Stimulated activated CD4-positive, alpha-beta T cell treated with anti-CD3 and anti-CD28 coated beads, Interleukin-4, amount 100 ng/mL, for 24 hours (primary cell): ENCODE measurements at places on chromosomes 2 and 18.

- DNase-seq: no peak
Observed at GRCh38 chr2:118845005-118845521, 2.4 kb downstream of the EN1 start.

GRCh38 chr2:1816414-1816911, 72.1 kb upstream of the PXDN start:
- no peak for DNase-seq

DNA sequence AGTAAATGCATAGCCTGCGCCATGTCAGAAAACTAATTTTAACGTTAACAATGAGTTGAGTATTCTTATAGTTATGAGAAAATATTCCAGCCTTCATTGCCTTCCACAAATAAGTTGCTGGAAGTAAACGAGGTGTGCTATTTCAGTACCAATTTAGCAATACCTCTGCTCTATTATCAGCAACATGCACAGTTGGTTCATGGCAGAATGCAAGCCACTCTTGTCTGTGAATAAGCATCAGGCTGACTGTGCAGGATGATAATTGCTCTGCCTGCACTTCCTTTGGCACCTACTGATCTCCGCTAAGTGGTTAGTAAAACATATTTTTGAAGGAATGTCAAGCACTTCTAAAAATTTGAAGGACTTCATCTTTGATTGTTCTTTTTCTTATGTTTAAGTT, 261.9 kb upstream of the SIX3 start:
- DNase-seq: no peak

DNA sequence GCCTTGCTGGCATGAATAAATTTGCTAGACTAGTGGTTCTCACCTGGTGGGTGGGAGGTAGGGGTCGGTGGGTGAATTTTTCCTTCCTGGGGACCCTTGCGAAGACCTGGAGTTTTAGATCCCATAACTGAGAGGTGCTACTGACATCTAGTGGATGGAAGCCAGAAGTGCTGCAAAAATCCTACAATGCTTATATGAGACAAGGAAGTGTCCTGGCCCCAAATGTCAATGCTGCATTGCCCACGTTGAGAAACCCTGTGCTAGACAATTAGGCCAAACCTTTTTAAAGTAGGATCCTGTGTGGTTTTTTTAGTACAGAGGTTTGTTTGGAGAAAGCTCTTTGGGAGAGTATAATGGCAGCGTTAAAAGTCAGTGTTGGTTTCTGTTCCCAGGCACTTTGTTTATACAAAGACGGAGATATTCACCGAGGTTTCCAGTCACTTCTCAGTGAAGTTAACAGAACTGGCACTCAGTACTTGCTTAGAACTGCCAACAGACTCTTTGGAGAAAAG, 9.6 kb downstream of the SERPINB8 start:
- peak; percentile 44 for DNase-seq

GRCh38 chr2:171574149-171574795, 52.0 kb downstream of the CYBRD1 start:
- DNase-seq: peak; percentile 85
